ENCODE measurements at places on chromosomes 6 and 20. TPM values are rescaled to one million over a fixed set of nuclear protein-coding genes. Genes with fewer than 3 reads are reported as not detected.

Gene TSPO2
- not detected for total RNA-seq

Gene BNIP5
- total RNA-seq, result not detected

Gene ZNF322
- 7.8 TPM for total RNA-seq

Gene TRIM15
- not detected for total RNA-seq

Gene STK38
- 16.0 TPM for total RNA-seq

Gene PBOV1
- total RNA-seq, result not detected

Gene GPR63
- total RNA-seq, result 0.08 TPM

Gene IL17F
- not detected for total RNA-seq

Gene SNAP91
- total RNA-seq, result under 0.01 TPM

Gene CNR1
- not detected for total RNA-seq

Gene SIGLEC1
- total RNA-seq, result not detected

Gene PSORS1C2
- total RNA-seq, result not detected

Gene ISM1
- total RNA-seq, result not detected

Gene FKBP1C
- total RNA-seq, result 0.23 TPM

Gene LIN28B
- total RNA-seq, result not detected

Gene UBE2C
- total RNA-seq, result 1.6 TPM

Gene DLK2
- 0.47 TPM for total RNA-seq

Gene ADGB
- total RNA-seq, result not detected

Gene SIRPB2
- not detected for total RNA-seq

Gene CTAGE9
- total RNA-seq, result not detected

Gene GRM1
- total RNA-seq, result under 0.01 TPM

Gene FOXA2
- total RNA-seq, result not detected

Gene ULBP1
- total RNA-seq, result not detected

Gene ZNF334
- 1.3 TPM for total RNA-seq
